ENCODE measurements at places on chromosomes 12 and 14.
A peak's percentile ranks its signal among the peaks of the same experiment; 100 is the strongest.

GRCh38 chr14:70714055-70714550, 72.4 kb downstream of the TTC9 start:
- peak; percentile 66 for DNase-seq

- no peak for DNase-seq
Observed at GRCh38 chr12:53101931-53102781, 1.1 kb upstream of the SOAT2 start.

DNA sequence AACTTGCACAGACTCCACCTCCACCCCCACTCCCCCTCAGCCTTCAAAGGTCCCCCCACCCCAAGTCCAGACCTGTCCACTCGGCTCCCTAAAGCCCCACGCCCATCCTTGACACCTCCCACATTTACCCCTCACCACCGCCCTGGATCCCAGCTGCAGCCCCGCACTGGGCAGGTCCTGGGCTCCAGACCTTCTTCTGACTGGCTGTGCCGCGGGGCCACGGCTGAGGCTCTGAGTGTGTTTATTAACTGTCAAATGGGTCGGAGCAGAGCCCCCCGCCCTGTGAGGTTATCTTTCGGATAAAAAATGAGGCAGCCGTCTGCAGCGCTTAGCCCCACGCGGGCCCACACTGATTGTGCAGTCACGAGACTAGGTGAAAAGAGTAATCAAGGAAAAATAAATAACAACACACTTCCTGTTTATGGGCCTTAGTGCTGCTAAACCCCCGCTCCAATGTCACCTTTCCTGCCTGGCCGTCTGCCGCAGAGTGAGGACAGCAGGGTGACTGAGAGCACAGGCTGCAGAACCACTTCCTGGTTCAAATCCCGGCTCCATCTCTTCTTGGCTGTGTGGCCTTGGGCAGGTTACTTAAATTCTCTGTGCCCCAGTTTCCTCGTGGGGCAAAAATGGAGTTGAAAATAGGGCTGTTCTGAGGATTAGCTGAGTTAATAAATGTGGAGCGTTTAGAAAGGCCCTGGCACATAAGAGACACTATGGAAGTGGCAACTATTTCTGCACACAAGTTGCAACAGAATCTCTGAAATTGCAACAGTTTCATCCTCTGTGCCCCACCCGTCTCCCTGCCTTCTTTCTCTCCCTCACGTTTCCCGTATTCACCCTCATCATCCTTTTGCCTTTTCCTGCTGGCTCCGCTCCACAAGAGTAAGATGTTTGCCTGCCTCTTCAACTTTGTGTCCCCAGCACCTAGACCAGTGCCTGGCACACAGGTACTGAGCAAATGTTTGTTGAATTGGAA, 9.4 kb downstream of the SETD1B start:
- no peak for DNase-seq

- DNase-seq, result no peak
Observed at GRCh38 chr14:23185063-23185462, 1.6 kb upstream of the SLC7A8 start.

DNA sequence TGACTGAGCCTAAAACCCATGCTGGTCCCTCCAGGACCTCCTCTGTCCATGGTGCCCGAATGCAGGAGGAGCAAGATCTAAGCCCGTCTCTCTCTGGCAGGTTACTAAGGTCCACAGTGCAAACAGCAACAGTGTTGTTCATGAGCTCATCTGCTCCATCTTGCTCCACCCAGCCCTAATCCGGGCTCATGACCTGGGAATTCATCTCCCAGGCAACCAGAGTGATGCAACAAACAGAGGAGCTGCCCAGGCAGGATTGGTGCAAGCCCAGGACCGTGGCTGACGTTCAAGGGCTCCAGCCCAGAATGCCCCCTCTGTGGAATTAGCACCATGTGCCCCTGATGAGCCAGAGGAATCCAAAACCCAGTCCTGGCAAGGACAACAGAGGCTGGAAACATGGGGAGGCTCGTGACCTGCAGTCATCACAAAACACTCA, 29.9 kb downstream of the HSPB8 start:
- no peak for DNase-seq

DNA sequence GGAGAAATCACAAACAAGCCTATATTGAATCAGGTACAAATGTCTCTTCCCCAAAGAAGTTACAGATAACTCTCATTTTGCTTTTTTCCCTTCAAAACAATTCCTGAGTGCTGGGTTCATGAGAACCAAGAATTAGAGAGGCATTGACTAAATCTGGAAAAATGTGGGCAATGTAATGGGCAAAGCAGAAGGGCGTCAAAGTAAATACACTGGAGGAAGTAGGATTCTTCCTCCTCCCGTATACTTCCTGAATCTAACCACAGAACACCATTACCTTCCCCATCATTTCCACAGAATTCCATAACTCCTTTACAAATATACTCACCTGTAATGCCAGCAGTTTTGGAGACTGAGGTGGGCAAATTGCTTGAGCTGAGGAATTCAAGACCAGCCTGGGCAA, 3.0 kb upstream of the RBMS2 start:
- DNase-seq, result no peak

GRCh38 chr12:66361703-66362102, 59.4 kb downstream of the HELB start:
- no peak for DNase-seq

- DNase-seq, result peak; percentile 42
Observed at GRCh38 chr14:77311217-77311616, 9.5 kb downstream of the POMT2 start.

DNA sequence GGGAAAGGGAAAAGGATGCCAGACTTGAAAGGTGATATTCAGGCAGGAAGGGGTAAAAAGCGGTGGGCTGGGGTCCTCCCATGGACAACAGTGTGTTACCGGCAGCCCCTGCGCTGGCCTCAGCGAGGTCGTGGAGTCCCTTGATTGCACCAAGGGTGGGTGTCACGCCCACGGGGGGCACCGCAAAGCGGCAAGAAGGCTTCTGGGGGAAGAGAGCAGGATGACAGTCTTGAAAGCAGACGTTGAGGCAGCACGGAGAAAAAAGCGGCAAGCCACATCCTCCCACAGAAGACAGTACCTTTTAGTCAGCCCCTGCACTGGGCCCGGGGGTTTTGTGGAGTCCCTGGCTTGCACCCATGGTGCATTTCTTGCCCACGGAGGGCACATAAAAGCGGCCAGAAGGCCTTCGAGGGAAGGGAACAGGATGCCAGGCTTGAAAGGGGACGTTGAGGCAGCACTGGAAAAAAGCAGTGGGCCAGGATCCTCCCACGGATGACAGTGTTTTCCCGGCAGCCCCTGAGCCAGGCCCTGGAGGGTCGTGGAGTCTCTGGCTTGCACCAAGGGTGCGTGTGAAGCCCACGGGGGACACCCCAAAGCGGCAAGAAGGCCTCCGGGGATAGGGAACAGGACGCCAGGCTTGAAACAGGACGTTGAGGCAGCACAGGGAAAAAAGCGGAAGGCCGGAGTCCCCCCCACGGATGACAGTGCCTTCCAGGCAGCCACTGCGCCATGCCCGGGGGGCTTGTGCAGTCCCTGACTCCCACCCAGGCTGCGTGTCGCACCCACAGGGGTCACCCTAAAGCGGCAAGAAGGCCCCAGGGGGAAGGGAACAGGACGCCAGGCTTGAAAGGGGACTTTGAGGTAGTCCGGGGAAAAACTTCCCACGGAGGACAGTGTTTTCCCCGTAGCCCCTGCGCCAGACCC, 162.2 kb upstream of the ALG10B start:
- no peak for DNase-seq

DNA sequence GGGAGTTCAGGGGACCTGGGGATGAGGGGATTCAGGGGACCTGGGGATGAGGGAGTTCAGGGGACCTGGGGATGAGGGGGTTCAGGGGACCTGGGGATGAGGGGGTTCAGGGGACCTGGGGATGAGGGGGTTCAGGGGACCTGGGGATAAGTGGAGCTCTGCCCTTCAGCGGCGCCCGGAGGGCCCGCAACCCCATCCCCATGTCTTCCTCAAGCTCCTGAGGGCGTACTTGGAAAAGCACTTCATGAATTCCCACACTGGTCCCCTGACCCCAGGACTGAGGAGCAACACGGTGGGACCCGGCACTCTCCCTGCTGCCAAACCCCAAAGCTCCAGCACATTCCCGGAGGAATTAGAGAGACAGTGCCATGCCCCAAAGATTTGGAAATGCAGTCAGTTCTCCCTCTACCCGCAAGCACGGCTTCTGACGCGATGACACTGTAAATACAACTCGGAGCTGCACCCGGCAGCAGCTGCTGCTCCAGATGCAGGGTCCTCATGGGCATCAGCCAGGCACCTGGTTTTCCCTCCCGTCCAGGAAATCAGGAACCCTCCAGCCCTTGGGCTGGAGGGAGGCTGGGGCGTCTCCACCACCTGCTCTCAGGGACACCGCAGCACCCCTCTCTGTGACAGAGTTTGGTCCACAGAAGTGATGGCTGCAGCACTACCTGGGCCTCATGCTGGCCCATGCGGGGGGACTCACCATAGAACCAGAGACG, 32.8 kb upstream of the C14orf180 start:
- no peak for DNase-seq
